ENCODE measurements at places on chromosomes 2 and 18.

GRCh38 chr2:33223856-33224255 lies 252.6 kb upstream of the RASGRP3 start:
- no peak for DNase-seq

- no peak for DNase-seq
Observed at GRCh38 chr2:169112841-169113240, 43.5 kb downstream of the DHRS9 start.

GRCh38 chr2:195779491-195779890 lies 122.5 kb downstream of the SLC39A10 start:
- no peak for DNase-seq

DNA sequence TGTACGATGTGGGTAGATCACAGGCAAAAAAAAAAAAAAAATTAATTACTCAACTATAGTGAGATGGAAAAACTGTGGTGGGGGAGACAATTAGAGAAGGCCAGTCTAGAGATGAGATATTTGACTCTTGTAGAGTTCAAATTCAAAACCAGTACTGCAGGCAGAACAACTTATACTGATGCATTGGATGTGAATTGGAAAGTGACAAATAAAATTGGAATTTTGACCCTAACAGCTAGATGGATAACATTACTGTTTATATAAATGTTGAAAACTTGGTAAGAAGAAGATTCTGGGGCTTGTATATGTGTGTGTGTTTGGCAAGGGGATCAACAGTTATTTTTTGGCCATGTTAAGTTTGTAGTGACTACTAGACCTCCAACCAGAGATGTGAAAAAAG lies 256.9 kb downstream of the RND3 start:
- no peak for DNase-seq

- no peak for DNase-seq
Observed at GRCh38 chr2:110729106-110729505, 3.3 kb upstream of the ACOXL start.

DNA sequence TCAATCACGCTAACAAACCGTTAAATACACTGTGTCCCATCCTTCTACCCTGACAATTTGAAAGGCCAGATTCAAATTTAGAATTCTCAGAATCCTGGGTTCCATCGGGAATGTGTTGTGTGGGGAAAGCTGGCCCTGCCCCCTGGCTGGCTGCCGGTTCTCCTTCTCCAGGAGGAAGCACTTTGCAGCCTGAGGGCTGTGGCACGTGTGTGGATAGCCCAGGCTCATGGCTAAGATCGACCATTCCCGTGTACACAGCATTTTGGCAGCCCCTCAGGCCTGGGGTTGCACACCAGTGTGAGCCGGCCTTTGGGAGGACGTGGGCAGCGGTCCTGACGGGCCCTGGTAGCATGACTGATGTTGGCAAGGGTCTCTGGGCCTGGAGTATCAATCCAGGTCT lies 51.0 kb upstream of the ROCK2 start:
- DNase-seq = no peak

- no peak for DNase-seq
Observed at GRCh38 chr2:144227427-144228105, 292.4 kb downstream of the ZEB2 start.

DNA sequence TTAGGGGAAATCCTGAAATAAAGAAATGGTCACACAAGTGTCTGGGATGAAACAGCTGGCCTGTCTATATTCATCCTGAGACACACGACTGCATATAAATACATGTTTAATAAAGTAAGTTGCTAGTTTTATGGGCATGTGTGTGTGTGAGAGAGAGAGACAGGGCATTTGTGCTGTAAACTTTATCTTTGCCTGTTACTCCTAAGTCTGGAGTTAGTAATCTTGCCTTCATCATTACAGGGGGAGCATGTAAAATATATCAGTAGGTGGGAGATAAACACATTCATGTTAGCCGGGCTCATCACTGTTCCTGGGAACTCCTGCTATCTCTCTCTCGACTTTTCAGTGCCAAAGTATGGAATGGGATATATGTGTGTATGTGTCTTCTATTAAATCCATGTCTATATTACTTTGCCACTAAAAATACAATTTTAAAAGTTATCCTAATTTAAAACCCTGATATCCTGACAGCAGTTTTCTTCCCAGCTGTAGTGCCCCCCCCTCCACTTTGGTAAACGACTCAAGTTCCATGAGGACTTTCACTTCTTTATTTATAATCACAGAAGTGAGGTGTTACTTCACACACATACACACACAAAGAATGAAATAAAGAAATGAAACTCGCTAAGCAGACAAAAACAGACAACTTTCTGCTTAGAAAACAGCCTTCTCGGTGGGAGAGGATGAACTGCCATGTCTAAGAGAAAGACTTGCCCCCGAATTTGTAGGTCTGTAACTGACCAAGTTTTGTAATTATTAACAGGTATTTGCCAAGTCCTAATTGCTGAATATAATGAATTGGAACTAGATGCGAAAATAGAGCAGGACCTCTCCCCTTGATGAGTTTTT lies 947 bp downstream of the ZEB2 start:
- DNase-seq = no peak

DNA sequence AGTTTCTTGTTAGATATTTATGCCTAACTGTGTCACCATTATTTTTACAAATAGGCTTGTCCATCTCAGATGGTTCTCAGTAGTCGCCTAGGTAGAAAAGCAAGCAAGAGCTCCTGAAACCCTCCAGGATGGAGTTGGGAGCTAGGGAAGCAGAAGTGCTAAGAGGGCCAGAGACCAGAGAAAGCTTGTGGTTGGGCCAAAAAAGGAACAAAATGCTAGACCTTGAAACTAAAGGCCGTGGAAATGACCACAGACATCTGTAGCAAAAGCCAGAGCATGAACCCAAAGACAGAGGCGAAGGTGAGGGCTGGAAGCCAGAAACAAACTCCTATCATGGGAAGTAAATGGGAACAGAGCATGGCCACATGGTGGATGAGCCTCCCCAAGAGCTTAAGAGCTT lies 29.9 kb upstream of the RMDN2 start:
- no peak for DNase-seq

GRCh38 chr2:144931480-144931879 lies 411.6 kb upstream of the ZEB2 start:
- DNase-seq = no peak

- no peak for DNase-seq
Observed at GRCh38 chr2:197212344-197213262, 98.0 kb downstream of the ANKRD44 start.

- no peak for DNase-seq
Observed at GRCh38 chr18:29749704-29750103, 1292.8 kb downstream of the DSC3 start.

GRCh38 chr2:222708274-222708710 lies 36.8 kb downstream of the MOGAT1 start:
- DNase-seq = peak; percentile 85

DNA sequence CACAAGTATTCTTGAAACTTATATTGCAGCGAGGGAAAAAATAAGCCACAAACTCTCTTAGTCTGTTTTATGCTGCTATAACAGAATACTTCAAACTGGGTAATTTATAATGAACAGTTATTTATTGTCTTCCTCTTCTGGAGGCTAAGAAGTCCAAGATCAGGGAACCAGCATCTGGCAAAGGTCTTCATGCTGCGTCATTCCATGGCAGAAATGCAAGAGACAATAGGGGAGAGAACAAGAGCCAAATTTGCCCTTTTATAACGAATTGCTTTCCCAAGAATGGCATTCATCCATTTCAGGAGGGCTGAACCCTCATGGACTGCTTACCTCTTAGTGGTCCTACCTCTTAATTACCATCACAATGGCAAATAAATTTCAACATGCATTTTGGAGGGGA lies 46.5 kb downstream of the MAPRE2 start:
- no peak for DNase-seq

DNA sequence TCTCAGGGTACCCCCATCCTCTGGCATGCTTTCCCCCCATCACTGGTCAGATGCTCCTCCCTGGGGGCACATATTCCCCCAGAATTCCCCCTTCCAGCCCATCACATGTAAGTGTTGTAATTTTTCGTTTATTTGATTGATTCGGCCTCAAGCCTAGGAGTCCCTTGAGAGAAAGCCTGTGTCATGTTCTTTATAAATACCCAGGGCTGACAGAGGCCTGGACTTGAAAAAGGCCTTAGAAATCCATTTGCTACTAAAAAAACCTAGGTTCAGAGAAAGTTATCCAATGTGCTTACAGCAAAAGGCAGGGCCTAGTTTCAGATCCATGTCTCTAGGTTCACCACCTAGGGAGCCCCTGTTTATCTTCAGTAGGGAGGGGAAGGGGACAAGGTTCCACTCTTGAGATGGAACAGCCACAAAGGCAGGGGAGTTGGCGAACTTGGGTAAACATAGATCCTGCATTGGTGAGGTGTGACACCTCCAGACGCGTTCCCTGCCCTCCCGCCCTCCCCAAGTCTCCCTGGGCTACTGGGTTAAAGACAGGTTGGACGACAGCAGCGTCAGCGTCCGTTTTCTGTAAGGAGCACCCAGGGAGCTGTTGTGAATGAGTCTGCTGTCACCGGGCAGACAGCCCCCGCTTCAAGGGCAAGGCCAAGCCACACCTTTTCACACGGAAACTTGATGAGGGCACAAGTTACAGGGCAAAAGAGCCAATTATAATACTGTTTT lies 147.8 kb downstream of the EN1 start:
- no peak for DNase-seq

DNA sequence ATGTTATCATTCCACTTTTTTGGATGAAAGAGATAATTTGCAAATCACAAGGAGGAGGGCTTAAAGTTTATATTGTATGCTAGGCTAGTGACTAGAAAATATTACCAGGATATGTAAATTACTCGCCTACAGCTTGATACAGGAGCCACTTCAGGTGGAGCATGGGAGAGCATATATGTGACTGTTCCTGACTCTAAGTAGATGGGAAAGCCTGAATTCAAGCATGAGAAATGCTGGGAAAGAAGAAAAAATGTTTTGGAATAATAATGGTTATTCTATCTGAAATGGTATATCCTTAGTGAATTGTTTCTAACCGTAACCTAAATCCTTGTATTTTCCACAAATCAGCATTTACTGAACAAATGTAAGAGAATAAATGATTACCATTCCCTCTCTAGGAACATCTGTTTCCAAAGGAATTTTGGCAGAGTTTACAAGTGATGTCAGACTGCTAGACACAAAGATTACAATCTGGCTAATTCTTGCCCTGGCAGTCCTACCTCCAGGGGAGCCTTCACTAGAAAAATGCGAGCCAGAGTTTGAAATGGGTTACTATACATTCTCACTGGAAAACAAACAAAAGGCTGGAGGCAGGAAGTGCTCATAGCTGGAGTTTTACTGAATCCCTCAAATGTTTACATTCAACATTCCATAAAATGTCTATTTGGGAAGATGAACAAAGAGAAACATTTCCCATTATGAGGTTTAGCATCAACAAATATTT lies 129.4 kb upstream of the MAPRE2 start:
- DNase-seq = no peak

DNA sequence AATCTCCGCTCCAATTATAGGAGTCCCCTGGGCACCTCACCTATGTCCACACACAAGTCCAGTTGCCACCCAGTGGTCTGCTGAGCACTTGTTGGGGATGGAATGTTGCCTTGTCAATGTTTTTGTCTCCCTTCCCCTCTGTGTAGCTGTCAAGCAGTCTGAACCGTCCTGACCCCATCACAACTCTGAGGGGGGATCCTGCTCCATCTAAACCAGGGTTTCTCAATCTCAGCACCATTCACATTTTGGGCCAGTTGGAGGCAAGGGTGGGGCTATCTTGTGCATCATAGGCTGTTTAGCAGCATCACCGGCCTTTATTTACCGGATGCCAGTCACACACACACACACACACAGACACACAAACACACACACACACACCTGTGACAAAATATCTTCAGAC lies 53.0 kb downstream of the CYP26B1 start:
- DNase-seq = no peak

GRCh38 chr2:231546014-231546715 lies 15.9 kb upstream of the NMUR1 start:
- no peak for DNase-seq

GRCh38 chr2:160472839-160473251 lies 20.8 kb downstream of the RBMS1 start:
- DNase-seq = no peak

DNA sequence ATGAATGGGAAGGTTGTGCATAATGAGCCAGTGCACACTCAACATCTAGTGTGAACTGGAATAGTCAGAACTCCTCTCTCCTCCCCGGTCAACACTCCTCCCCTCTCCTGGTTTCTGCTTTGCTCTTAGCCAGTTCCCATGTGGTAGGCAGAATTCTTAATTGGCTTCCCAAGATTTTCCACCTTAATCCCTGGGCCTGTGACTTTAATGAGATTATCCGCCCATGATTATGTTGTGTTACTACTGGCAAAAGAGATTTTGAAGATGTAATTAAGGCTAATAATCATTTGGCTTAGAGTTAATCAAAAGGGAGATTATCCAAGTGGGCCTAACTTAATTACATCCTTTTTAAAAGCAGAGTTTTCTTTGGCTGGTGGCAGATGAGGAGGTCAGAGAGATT lies 34.2 kb upstream of the REV1 start:
- no peak for DNase-seq

DNA sequence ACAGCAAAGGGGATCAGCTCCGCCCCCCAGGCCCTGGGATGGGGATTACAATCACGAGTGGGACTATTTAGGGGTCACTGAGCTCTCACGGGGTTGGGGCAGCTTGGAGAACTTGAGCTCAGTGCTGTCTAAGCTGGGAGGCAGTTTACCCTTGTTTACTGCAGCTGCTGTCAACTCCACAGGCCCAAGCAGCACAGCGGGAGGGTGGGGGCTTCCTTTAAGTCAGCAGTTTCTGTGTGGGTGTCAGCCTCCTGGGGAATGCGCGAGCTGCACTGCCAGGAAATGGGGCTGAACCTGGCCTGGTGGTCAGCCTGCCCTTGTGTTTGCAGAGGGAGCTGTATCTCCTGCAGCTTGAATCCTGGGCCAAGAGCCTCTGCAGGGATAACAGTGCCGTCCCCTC lies 29.8 kb downstream of the TOGARAM2 start:
- DNase-seq = peak; percentile 66

GRCh38 chr2:22521620-22522019 lies 863.4 kb upstream of the KLHL29 start:
- no peak for DNase-seq

- no peak for DNase-seq
Observed at GRCh38 chr2:36407413-36407812, 51.8 kb downstream of the CRIM1 start.

- no peak for DNase-seq
Observed at GRCh38 chr2:217360781-217361482, 501.1 kb upstream of the TNP1 start.

DNA sequence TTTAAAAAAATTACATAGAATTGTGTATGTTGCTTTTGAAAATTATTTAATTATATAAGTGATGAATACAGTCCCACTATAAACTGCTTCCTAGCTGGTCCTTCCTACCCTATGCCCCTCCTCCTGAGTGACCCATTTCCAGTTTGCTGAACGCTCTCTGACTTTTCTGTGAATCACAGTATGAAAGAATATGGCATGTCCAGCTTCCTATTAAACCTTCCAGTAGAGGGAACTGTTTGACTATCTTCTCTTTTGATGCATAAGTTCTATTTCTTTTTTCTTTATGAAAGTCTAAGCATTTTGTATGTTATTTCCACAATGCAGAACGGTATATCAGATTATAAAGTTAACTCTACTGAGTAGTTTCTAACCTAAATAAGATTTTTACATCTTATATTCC lies 41.3 kb downstream of the PSMG2 start:
- no peak for DNase-seq

GRCh38 chr2:203122317-203122986 lies 107.8 kb downstream of the NBEAL1 start:
- DNase-seq = no peak

All from activated T-cell treated with anti-CD3 and anti-CD28 coated beads, Interleukin-2, amount 50 U/mL, for 48 hours (primary cell).